ENCODE measurements at places on chromosomes 5 and 9.

GRCh38 chr5:158820891-158821290 is 278.8 kb downstream of the EBF1 start:
- no peak for DNase-seq

GRCh38 chr9:105557804-105558610 is at the start of gene FKTN:
FKTN (plus strand) TSS chr9:105558131; CDS start chr9:105575033, 16,902 bp downstream.
- DNase-seq: peak; percentile 89

- DNase-seq: no peak
Observed at GRCh38 chr9:90702441-90702955, 59.9 kb upstream of the DIRAS2 start.

GRCh38 chr9:17063535-17064135 is 71.2 kb upstream of the CNTLN start:
- DNase-seq: peak; percentile 53

GRCh38 chr9:112495614-112496013 is 9.0 kb downstream of the KIAA1958 start:
- no peak for DNase-seq

Data from AG08396 (cell line).